Effector CD4-positive, alpha-beta T cell (primary cell): ENCODE measurements at places on chromosomes 7 and 10.

GRCh38 chr10:75460059-75460458 is 28.6 kb downstream of the LRMDA start:
- DNase-seq, result no peak

GRCh38 chr7:128270826-128271272 is 29.8 kb downstream of the LEP start:
- no peak for DNase-seq

DNA sequence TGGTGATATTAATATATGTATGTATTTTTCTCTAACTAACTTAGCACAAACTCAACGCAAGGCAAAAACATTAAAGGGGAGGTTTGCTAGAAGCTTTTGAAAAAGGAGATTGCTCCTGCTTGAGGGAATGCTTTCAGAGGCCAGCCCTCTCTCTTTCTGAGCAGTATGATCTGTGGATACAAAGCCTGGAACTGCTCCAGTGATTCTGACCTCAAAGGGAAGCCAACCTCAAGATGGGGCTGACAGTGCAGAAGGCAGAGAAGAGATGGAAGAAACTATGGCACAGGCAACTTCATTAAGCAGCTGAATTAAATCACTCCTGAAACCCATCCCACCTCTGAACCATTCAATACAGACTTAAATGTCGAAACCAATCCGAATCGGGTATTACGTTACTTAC is 102.4 kb downstream of the USP6NL start:
- DNase-seq, result no peak

- DNase-seq, result no peak
Observed at GRCh38 chr10:77492368-77492994, 145.1 kb downstream of the KCNMA1 start.

DNA sequence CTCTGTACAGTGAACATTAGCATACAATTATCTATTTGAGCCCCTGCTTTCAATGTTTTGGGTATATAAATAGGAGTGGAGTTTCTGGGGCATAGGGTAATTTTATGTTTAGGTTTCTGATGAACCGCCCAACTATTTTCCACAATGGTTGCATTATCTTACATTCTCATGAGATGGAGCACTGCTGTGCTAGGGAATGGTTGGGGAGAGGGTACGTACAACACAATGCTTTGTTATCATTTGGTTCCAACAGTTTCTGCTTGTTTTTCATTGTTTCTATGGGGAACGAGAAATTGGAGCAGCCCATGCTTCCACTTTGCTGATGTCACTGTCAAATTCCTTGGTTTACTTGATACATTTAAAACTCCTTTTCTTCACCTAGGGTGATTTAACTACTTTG is 1115.3 kb downstream of the REEP3 start:
- no peak for DNase-seq
